ENCODE measurements at places on chromosomes 5 and 9.

GRCh38 chr9:80197661-80198060 is 625.9 kb downstream of the TLE4 start:
- DNase-seq = no peak

DNA sequence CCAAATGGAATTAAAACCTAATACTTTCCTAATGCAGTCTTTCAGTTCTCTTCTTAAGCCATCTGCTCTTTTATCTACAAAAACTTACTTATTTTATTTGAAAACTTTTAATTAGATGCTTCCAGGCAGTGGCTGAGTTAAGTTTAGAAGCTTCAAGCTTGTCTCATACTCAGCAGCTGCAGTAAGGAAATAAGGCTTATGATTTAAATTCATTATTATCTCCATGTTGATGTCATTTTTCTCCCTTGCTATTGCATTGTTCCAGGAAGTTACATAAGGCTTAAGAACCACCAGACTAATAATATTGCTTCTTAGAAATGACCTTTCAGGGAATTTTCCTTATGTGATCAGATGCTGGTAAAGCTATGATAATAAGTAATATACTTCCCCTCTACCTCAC is 119.6 kb downstream of the PPP2R2B start:
- no peak for DNase-seq

DNA sequence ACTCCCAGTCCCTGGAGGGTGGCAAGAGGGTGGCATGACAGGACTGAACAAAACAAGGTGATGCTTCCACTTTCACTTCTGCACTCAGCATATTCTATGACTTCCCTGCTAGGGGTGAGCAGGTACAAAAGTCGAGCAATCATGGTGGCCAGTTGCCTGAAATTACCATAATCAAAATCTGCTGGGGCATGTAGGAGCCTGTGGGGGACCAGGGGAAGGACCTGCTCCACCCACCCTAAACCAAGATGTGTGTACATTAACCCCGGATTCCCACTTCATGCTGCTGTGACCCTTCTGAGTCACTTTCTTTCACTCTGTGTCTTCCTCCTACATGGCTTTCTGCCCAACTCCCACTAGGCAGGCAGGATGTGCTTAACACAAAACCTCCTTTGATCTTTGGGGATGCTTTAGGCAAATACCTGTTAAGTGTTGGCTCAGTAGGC is 73.3 kb upstream of the PHF24 start:
- no peak for DNase-seq

DNA sequence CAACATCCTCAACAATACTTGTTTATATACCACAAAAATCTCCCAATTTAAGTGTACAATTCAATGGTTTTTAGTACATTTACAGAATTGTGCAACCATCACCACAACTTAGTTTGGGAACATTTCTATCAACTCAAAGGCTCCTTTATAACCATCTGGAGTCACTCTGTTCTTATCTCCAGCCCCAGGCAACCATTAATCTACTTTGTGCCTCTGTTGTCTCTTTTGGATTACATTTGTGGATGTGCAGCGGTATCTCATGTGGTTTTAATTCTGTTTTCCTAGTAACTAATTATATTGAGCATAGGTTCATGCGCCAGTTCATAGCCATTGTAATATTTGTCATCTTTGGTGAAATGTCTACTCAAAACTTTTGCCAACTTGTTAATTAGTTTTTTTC is 14.4 kb downstream of the ADAMTS19 start:
- no peak for DNase-seq

DNA sequence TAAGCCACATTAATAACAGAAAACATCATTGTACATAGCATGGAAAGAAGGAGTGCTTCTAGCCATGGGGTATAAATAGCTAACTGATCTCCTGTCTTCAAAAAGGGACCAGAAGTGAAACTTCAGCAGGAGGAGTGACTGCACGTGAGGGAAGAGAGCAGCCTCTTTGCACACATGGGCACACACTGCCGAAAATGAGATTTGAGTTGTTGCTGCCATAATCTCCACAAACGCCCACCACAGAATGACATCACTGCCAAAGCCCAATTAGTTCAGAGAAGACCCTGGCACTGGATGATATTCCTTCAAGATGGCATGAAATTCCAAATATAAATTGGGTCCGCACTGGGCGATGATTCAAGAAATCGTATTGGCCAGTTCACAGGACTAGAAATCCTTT is 238.9 kb upstream of the NR4A3 start:
- DNase-seq = no peak

- no peak for DNase-seq
Observed at GRCh38 chr5:108339220-108339619, 42.7 kb downstream of the FBXL17 start.

DNA sequence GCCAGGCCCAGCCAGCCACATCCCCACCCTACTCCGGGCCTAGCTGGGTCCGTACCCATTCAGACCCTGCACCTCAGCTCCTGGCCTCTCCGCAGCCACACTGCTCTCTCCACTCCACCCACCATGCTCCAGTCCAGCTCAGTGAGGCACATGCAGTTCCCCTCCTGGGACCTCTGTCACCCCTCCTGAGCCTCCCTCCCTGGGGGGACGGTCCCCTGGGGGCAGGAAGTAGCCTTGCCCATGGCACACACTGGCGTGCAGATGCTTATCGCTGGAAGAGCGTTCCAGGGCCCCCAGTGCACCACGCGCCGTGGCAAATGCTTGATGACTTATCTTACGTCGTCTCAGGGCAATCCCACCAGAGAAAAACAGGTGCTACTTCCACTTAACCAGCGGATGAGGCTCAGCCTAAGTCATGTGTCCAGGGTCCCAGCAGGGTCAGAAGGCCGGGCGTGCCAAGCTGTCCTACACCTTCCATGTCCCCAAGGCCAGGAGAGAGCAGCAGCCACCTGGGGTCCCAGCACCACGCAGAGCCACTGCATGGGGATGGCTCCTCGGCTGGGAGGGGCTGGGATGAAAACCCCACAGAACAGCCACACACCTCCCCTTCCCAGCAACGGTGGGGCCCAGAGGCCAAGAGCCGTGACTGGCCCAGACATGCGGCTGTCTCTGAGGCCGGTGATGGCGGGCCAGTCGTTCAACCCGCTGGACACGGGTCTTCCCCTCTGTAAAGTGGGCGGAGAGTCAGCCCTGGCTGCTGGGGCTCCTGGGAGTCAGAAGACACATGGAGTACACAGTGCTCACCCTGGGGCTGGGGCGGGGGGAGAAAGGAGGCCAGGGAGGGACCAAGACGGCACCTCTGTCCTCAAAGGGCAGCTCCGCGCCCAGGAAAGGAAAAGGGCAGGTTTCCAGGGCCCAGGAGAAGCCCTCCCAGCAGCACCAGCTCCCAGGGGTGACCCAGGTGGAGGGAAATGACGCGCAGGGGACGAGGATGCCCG is 2.6 kb upstream of the CCDC187 start:
- DNase-seq = no peak

- DNase-seq = no peak
Observed at GRCh38 chr5:126383776-126384175, 39.4 kb upstream of the GRAMD2B start.

DNA sequence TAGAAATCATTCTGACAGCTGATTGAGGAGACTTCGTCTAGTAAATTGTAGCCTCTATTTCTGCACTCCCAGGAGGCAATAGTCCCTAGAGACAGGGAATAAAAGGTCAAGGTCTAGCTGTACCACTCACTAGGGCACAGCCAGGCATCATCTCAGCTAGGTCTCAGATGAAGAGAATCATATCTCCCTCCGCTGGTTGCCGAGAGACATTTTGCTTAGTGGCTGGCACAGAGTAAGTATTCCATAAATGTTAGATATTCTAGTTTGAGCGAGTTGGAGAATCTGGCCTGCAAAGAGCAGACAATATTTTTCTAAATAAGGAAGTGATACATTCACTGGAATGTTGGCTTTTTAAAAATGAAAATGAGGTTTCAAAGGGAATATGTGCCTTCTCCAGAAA is 180.4 kb upstream of the ACTBL2 start:
- DNase-seq = no peak

DNA sequence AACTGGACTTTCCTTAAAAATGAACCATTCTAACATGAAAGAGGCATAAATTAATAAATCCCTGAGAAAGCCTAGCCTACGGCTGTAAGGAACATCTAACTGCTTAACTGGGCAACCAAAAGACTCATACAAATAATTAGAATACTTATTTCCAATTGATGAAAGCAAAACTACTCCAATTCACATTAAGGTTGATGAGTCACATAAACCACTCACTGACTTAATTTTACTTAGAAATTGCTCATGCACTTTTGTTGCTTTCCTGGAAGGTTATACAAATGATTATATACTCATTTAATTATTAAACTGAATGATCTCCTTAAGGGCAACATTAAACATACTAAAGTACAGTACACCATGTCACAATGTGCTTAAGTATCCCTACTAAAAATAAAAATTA is 101.9 kb downstream of the NFIB start:
- DNase-seq = no peak
